GM13976 (cell line): ENCODE measurements at places on chromosomes 1 and 21.

DNA sequence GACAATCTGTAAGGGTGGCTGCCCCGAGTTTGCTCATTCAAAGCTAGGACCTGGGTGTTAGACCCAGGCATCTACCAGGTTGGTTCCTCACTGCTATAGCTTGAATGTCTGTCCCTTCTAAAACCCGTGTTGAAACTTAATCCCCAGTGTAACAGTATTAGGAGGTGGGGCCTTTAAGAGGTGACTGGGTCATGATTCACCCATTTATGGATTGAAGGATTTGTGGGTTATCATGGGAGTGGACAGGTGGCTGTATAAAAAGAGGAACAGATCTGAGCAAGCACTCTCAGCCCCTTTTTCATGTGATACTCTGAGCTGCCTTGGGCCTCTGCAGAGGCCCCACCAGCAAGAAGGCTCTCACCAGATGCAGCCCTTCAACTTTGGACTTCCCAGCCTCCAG, 29.4 kb downstream of the PSMG1 start:
- no peak for DNase-seq

DNA sequence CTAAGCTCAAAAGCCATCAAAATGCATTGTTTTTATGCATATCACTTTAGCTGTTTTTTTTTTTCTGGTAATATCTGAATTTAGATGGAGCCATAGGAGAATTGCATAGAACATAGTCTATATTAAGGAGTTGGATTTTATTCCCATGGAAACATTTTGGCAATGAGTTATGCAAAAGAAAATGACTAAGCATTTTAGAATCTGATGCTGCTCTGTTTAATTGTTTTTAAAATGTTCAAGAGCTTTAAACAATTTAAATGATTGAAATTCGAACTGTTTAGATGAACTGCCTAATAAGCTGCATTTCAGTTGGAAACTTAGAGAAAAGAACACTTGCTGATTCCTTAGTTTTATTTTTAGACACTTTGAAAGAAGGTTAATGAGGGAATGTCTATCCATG, 1531.5 kb upstream of the B3GALT2 start:
- no peak for DNase-seq

GRCh38 chr1:160625725-160626498, 20.9 kb downstream of the SLAMF1 start:
- DNase-seq = no peak

DNA sequence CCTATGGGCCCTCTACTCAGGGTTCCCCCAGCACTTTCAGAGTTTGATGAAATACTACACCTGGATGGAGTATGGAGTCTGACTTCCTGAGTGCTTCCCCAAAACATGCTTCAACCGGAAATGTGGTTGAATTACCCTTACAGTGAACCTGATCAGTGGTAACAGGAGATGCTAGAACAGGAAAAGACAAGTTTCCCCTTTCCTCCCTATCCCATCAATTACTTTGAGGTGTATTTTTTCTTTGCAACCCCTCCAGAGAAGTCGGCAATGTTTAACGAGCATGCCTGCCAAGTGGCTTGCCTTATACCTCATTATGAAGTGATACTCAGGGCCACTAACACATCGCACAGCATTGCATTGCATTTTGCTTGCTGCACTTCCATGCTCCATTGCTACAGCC, 7.0 kb downstream of the KRTAP15-1 start:
- no peak for DNase-seq

DNA sequence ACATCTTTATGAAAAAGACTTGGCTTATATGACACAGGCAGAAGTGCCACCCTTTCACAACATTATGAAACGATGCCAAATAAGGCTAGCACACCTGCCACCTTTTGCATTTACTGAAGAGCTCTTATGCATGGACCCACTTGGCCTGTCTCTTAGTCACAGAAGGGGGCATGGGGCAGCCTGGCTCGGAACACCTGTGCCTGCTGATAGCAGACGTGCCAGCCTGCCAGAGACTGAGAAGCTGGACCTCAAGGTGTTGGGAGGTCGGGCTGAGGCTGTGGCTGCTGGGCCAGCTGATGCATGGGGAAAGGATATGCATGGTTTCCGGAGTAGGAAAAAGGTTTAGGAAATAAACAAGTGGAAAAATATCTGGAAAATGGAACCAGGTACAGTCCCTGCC, 21.5 kb downstream of the RCAN1 start:
- DNase-seq = no peak

- no peak for DNase-seq
Measured at GRCh38 chr1:58754683-58755467, 29.0 kb downstream of the JUN start.

DNA sequence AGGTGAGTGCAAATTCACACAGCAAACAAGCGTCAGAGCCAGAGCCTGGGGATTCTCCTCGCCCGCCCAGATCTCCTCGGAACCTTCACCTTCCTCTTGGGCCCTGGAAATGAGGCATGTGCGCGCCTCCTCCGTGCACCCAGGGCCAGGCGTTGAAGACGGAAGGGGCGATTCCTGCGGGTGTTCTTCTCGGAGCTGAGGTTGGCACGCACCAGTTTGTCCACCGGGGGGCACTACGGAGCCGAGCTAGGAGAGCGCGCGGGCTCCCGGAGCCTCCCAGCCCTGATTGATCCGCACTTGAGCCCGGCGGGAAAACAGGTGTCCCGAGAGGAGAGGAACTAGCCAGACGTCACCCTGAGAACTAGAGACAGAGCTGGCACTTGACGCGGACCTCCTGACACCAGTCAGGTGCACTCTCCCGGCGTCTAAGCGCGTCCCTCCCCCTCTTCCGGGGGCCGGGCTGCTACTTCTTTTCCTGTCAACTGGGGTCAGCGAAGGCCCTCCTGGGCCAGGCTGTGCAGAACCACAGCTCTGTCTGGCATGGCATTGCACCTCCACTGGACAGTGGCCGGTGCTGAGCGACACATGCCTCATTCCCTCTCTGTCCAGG, 18.3 kb upstream of the SERINC2 start:
- DNase-seq = peak; percentile 89

GRCh38 chr1:237975903-237976302, 85.2 kb upstream of the ZP4 start:
- no peak for DNase-seq
